ENCODE measurements at places on chromosomes 7 and 10.

GRCh38 chr10:110751850-110752249, 107.7 kb downstream of the RBM20 start:
- DNase-seq: no peak

DNA sequence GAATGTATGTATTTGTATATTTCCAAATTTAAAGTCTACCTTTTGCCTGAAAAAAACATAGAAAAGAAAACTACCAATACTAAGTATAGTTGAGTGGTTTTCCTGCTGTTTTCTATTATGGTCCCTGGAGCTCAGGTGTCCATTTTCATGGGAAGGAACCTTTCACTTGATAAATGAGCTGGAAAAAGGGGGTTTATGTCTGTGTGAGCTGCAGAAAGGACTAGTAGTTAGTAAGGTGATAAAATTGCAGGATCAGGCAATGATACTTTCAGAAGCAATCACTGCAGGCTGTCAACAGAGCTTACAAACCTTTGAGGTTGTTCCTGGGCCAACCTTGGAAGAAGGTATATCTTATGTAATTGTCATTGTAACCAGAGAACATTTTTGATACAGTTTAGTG, 48.0 kb downstream of the ST7 start:
- no peak for DNase-seq

GRCh38 chr10:108036265-108036664, 871.8 kb upstream of the SORCS1 start:
- DNase-seq: no peak

DNA sequence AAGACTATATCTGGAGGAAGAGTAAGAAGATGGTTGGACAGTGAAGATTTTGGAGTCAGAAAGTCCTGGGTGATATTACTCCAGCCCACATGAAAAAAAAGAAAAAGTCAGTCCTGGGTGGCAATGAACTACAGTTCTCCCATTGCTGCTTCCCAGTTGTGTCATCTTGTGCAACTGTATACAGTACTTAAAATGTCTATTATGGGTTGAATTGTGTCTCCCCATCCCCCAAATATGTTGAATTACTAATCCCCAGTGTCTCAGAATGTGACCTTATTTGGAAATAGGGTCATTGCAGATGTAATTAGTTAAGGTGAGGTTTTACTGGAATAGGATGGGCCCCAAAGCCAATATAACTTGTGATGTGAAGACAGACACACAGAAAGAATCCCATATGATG, 15.6 kb downstream of the SEC23IP start:
- no peak for DNase-seq

- no peak for DNase-seq
These were observed 20.2 kb upstream of the FOXL3 start for GRCh38 chr7:269721-270120.

- DNase-seq: peak; percentile 43
These were observed 383 bp downstream of the MARVELD1 start for GRCh38 chr10:97713826-97714400.

DNA sequence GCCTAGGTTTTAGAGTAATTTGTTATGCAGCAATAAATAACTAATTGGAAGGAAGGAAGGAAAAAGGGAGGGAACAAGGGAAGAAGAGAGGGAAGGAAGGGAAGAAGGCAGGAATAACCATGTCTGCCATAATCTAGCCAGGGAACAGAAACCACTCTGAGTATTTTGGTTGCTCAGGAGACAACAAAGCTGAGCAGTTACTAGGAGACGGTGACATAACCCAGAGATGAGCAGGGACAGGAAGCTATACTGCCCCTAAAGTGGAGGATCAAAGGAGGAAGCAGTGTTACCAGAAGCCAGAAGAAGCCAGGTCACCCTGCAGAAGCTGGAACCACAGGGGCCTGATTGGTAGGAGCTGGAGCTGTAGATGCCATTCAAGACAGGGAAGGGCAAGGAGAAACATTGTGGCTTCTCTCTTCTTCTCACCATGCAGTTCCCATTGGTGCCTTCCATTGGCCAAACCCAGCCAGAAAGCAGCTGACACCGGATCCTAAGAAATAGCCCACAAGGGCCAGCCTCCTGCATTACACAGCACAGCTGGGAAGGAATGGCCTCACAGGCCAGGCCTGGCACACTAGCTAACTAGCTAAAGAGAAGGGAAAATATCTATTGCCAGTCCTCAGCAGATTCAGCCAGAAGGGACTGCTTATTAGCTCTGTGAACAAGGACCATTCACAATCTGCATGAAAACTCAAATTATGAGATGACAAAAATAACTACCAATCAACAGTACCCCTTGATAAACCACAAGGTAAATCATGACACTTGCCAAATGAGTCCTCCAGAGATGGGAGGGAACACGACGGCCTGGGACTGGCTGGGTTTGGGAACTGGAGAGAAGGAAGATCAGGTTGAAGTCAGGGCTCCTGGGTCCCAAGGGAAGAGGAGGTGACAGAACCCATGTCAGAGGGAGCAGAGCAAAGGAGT, 184.5 kb upstream of the NFE2L3 start:
- DNase-seq: no peak

GRCh38 chr10:50567384-50567783, 56.4 kb downstream of the SGMS1 start:
- no peak for DNase-seq

- no peak for DNase-seq
These were observed 1.2 kb downstream of the GET4 start for GRCh38 chr7:877312-878232.

- DNase-seq: no peak
These were observed 5.2 kb downstream of the GRID1 start for GRCh38 chr10:86361156-86362128.

DNA sequence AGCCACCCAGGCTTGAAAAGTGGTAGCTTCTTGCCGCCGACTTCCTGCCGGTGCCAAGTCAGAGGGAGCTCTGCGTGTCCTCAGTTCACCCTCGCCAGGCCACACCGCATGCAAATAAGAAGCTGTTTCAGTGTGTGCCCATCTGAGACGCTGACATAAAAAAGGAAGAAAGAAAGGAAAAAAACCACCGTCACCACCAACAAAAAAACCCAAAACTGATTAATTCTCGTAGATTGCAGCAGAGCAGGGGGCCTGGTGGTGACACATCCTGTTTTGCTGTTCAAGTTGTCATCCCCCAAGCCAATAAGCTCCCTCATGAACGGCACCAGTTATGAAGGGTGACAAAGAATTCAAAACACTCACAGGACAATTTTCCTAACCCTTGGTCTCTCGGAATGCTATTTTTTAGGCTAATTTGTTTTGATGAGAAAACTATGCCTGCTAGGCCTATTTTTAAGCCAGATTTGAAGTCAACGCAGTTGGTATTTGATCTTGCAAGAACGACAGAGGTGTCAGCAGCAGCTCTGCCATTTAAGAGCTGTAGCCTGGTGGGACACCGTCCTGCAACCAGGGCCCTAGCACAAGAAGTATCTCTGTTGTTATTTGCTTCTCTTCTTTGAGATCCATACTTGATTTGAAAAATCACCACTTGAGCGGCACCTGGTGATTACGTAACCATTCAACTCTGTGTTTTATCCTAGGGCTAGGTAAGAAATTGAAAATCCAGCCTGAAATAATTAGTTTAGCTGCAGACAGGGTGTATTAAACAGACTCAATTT, 145.6 kb downstream of the PFKFB3 start:
- DNase-seq: peak; percentile 78

GRCh38 chr7:139254281-139254680, 23.2 kb downstream of the UBN2 start:
- no peak for DNase-seq

DNA sequence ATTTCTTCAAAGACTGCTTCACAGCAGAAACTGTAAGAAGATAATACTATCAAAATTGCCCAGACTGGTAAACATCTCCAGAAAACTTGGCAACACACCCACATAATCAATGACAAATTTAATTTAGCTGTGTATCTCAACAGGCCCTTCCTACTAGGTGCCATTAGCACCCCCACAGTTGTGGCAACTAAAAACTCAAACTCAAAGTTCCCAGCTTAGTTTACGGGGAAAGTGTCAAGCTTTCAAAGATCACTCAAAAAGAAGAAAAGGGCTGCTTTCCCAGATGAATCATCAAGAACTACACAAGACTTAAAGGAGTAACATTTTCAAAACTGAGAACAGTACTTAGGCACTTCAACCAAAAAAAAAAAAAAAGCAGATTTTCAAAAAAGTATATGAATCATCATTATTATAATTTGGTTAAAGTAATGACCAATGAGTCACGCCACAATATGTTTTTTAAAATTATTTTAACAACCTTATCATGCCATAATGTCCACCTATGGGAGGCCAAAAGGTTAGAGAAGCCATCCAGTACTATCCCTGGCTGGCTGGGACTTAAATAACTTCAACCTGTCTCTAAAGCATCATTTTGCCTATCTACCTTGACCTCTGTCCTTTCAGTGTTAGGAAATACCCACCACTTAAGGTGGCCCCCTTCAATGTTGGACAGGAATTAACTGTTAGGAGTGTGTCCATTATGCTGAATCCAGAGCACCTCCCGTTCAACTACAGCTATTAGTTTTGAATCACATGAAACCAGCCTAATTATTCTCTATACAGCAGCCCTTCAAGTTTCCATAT, 90.8 kb downstream of the ZFAND4 start:
- DNase-seq: no peak

DNA sequence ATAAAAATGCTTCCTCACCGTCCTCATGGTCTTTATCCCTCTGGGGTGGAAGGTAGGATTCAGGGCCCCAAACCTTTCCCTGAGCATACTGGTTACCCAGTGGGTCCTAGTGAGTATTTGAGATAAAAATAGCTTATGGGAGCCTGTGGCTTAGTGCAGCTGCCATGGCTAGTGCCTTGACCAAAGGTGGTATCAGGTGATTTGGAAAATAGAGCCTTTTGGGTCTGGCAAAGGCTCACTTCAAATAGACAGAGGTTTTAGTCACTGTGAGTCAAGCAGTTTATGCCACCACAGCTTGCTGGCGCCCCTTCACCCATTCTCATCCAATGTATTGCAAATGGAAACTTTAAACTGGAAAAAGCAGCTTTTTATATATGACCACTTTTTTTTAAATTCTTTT, 30.4 kb downstream of the PLAU start:
- no peak for DNase-seq

- DNase-seq: no peak
These were observed 142.7 kb downstream of the TRIL start for GRCh38 chr7:28815369-28815927.

GRCh38 chr10:17200001-17200911, 1.2 kb downstream of the TRDMT1 start:
- no peak for DNase-seq

DNA sequence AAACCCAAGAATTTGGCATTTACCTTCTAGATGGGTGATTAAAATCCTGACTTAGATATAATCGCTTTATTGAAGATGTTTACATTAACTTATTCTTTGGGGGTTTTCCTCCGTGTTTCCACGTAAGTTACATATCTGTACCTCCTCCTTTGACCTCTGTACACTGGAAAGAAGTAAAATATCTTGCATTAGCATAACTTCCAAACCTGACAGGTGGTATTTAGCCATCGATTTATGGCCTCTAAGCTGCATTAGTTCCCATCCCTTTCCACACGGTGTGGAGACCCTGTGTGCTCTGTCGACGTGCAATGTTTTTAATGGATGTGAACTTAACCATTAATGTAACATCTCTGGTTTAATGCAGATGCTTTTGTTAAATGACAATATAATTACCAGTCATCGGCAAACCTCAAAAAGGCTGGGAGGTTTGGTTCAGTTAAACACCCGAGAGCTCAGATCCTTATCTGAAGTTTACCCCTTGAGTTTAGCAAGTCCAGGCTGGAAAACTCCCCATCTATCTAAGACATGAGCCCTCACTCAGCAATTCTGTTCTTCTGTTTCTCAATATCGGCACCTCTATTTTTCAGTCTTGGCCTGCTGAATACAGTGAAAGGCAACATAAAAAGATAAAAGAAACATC, 295.2 kb downstream of the GATA3 start:
- no peak for DNase-seq

DNA sequence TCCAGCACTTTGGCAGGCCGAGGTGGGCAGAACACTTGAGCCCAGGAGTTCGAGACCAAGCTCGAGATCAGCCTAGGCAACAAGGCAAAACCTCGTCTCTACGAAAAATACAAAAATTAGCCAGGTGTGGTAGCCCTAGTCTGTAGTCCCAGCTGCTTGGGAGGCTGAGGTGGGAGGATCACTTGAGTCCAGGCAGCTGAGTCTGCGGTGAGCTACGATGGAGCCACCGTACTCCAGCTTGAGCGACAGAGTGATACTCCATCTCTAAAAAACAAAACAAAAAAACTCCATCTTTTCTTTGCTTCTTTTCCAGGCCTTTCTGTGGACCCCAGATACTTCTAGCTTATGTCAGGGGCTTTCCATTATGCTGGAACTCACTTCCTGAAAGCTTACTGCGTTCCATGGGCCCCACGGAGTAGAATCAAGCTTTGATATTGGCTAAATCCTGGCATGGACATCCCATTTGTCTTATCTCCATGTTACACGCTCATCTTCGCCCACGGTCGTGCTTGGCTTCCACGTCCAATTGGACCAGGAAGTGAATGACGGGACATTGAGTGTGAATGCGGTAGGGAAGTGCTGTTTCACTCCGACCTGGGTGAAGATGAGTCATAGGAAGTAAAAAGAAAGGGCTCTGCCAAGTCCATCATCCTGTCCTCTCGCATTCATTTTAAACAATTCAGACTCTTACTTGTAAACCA, 45.7 kb downstream of the FAM171A1 start:
- DNase-seq: no peak

- no peak for DNase-seq
These were observed 68.0 kb upstream of the NRP1 start for GRCh38 chr10:33402220-33403073.

- DNase-seq: no peak
These were observed 107.8 kb upstream of the PPP1R3A start for GRCh38 chr7:114026486-114027089.

- DNase-seq: no peak
These were observed 18.8 kb downstream of the NUDT1 start for GRCh38 chr7:2260820-2261219.

- no peak for DNase-seq
These were observed 47.3 kb upstream of the PIK3AP1 start for GRCh38 chr10:96767611-96768010.

DNA sequence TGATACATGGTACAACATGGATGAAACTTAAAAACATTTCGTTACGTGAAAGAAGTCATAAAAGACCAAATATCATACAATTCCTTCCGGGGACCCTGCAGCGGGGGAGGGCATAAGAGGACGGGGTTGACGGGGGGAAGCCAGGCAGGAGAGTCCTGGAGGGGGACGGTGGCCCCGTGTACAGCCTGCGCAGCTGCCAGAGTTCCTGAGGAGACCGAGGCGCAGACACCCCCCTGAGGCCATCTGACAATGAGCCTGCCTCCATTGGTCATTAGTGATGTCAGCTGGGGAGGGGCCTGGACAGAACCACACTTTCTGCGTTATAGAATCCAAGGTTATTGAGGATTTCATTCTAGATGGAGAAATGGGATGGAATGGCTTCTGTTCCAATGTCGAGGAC, 47.2 kb downstream of the PRKAG2 start:
- DNase-seq: no peak

Measured in effector memory CD4-positive, alpha-beta T cell (primary cell).